Esophagus muscularis mucosa (tissue), 4 donors: ENCODE measurements at places on chromosomes 13 and 19. TPM values are rescaled to one million over a fixed set of nuclear protein-coding genes. Genes with fewer than 3 reads are reported as not detected.

The PLA2G4C gene
- total RNA-seq, result 5.3 TPM

The PGLYRP1 gene
- total RNA-seq, result not detected

The PRX gene
- total RNA-seq, result 12.4 TPM

DNA sequence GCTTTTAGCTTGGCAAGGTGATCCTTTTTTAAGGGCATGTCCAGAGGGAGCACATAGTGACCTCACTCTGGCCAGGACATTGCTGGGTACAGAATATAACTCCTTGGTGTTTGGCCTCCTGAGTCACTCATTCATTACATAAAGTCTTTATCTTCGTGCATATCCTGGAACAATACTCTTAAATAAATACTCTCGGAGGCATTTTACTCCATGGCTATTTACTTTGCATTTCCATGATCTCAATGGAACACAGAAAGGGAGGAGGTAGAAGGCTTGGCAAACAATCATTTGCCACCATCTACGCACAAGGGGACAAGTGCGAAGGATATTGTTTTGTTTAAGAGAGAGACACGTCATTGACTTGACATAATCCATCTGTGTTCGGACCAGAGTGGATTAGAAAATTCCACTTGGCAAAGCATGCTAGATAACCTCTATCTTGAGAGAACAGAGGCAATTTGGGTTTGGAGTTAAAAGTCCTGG, 210.0 kb downstream of the IRS2 start:
- DNase-seq, result no peak

- no peak for DNase-seq
Measured at GRCh38 chr13:24505756-24506155, 6.8 kb downstream of the PARP4 start.

DNA sequence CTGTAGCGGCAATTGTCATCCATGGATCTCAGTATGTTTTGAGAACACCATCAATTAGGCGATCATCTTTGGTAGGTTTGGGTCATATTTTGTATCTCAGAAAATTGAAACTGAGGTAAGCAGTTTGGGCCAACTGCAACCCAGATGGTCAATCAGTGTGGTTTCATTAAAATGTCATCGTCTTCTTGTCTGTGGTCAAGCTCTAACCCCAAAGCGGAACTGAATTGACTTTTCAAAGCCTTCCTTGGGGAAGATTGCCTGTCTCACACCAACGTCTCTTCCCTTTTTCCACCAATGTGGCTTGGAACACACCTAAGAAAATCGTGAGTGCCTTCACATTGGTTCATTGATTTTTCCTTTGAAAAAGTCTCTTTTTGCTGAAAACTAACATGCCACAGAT, 56.3 kb upstream of the UBAC2 start:
- DNase-seq, result no peak

DNA sequence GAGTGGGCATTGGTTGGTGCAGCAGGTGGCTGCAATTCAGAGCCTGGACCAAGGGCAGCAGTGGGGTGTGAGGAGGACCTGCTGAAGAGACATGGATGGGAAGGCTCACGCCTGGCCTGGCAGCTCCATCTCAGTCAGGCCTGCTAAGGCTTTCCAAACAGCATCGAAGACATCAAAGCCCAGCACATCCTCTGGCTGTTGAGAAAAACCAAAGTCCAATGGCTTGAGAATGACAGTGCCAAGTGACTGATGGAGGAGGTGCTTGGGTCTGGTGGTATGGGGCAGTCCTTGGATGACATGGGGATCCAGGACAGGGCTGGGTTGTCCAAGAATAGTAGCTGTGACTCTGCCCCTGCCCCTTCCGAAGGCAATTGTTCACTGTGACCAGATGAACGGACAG, 19.0 kb upstream of the XPO4 start:
- DNase-seq, result no peak

DNA sequence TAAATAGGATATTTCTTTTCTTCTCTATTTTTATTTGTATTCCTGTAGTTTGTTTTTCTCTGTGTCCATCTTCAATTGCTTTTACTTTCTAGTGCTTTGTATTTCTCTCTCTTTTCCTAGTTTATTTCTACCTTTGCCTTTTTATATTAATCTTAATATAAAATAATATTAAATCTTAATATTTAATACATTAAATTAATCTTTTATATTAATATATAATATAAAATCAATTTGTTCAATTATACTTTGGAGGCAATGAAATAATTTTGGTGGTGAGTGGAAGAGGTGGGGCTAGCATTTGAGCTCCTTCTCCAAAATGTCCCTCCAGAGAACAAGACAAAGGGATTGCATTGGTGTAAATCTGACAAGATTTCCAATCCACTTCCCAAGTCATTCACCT, 6.3 kb upstream of the CPB2 start:
- no peak for DNase-seq
